ENCODE measurements at places on chromosomes 1 and 21.

DNA sequence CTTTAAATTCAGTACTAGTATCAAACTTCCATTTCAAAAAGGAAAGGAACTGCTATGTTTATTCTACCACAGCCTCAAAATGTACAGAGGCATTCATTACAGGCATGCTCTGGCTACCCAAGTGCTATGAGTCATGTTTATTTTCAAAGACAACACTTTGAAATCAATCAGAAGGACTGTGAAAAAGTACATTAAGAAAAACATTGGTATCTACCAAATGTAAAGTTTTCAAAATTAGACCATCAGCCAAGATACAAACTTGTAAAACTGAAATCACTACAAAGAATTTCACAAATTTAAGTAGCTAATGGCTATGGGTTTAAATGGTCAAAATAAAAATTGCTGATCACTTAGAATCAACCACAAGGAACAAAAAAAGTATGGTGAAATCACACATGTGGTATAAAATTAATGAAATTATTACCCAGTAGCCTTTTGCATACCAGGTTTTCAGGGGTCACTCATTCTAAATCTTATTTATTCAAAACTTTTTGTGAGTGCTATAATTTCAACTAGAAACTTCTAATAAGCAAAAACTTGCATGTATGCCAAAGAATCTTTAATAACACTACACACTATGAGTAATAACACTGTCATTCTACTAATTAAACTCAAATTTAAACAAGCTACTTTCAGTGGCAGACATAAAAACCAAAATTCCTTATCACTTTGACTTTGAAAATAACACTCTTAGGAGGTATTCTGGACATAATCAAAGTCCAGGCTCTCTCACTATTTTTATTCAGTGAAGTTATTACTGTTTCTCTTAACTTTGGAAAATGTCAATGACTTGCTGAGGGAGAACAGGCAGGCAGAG lies 49.2 kb downstream of the ENAH start:
- DNase-seq, result no peak

DNA sequence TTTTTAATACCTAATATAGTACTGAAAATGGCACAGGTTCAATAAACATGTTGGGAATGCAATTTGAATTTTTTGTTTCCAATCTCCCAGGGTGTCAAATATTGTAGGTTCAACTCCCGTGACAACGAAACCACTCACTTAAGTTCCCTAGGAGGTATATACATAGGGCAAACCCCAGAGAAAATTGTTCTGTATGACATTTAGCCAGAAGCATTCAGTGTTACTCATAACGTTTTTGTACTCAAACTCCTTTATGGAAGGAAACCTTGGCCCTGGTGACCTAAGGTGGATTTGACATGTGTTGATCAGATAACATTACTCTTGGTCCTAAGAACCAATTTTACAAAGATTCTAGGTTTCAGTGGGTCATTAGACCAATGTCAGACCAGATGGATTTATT lies 110.6 kb downstream of the USP25 start:
- DNase-seq, result no peak

DNA sequence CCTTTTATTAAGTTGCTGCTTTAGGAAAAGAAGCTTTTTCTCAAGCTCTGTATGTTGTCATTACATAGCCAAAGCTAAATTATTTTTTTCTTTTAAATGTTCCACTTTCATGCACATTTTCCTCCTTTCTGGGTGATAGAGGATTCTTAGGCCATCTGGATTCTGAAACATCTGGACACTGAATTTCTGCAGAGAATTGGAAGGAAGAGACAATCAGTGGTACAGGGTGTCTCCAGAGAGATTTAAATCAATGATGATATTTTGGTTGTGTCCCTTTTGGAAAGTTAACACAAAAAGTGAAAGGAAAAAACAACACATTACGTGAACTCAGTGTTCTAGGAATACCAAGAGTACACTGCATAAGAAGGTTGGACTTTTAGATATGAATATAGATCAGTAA lies 211.4 kb upstream of the PKN2 start:
- DNase-seq, result no peak

DNA sequence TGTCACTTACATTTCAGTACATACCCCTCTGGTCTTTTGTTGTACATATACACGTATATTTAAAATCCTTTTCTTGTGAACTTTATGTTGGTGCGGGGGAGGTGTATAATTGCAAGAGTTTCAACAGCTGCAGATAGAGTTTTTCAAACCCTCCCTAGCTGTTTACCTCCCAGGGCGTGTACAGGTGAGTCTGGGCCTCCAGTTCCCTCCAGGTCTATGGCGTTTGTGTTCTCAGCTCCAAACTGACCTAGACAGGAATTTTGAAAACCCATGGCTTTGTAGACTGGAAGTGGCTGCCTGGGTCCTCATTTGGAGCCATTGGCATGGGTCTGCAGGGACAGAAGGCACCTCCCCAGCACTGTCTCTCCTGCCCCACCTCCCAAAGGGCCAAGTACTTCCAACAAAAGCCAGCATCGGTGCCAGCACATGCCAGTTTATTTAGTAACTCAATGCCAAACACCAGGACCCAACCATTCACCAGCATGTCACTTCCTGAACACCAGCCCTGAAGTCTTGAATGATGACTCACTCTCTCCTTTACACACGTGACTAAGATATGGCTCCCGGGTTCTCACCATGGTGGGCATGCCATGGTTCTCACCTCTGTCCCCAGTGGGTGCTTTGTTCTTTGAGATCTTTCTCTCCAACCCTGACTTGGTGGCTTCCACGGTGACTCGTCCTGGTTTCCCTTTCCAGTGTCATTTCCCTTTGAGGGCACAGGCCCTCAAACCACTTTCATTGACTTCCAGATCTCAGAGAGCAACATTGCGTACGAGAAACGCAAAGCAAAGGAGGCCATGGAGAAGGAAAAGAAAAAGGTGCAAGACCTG lies 57.3 kb upstream of the EFHD2 start:
- no peak for DNase-seq

DNA sequence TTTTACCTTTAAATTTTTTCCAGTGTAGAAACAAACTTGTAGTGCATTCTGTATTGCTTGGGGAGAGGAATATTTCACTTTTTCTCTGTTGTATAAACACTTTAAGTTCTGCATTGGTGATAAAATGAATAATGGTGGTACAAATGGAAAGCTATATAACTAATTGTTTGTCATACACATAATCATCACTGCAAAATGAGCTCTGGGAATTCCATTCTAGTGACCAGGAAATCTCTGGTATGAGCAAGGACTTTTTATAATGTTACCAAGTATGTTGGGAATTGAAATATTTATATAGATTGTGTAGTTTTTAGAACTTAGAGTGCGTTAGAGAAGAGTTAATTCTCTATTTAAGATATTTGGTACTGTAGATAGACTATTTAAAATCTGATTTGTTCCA lies 5.0 kb upstream of the FMN2 start:
- no peak for DNase-seq

DNA sequence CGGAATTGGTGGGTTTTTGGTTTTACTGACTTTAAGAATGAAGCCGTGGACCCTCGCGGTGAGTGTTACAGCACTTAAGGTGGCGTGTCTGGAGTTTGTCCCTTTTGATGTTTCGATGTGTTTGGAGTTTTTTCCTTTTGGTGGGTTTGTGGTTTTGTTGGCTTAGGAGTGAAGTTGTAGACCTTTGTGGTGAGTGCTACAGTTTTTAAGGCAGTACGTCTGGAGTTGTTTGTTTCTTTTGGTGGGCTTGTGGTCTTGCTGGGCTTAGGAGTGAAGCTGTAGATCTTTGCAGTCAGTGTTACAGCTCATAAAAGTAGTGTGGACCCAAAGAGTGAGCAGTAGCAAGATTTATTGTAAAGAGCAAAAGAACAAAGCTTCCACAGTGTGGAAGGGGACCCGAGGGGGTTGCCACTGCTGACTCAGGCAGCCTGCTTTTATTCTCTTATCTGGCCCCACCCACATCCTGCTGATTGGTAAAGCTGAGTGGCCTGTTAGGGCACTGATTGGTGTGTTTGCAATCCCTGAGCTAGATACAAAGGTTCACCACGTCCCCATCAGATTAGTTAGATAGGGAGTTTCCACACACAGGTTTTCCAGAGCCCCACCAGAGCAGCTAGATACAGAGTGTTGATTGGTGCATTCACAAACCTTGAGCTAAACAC lies 20.9 kb downstream of the HENMT1 start:
- DNase-seq, result peak; percentile 24

GRCh38 chr21:38341546-38342012 lies 84.8 kb downstream of the KCNJ15 start:
- no peak for DNase-seq

GRCh38 chr1:31593136-31593665 lies 16.9 kb downstream of the TINAGL1 start:
- DNase-seq, result no peak

DNA sequence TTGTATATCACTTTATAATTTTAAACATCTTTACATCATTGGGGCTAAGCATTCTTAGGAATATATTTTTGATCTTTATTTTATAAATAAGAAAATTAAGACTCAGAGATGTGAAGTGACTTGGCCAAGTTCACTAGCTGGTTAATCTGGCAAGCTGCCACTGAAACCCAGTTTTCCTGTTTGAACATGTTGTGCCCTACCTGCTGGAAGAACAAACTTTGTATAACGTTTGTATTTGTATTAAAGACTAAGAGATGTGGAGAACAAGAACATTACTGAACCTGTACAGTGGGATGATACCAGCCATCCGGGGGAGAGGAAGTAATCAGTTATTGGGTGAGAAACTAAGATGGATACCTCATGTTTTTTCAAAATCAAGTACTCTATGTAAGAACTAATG lies 77.2 kb upstream of the SIPA1L2 start:
- no peak for DNase-seq

DNA sequence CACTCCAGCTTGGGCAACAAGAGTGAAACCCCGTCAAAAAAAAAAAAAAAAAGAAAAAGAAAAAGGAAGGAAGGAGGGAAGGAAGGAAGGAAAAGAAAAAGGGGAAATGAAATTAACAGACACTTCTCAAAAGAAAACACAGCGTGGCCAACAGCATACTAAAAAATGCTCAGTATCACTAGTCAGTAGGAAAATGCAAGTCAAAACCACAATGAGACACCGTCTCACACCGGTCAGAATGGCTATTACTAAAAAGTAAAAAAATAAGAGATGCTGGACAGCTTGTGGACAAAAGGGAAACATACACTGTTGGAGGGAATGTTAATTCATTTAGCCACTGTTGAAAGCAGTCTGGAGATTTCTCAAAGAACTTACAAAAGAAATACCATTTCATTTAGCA lies 369.5 kb upstream of the BRINP3 start:
- no peak for DNase-seq

- DNase-seq, result peak; percentile 74
Measured at GRCh38 chr1:28359592-28360239, 9.8 kb upstream of the PHACTR4 start.

DNA sequence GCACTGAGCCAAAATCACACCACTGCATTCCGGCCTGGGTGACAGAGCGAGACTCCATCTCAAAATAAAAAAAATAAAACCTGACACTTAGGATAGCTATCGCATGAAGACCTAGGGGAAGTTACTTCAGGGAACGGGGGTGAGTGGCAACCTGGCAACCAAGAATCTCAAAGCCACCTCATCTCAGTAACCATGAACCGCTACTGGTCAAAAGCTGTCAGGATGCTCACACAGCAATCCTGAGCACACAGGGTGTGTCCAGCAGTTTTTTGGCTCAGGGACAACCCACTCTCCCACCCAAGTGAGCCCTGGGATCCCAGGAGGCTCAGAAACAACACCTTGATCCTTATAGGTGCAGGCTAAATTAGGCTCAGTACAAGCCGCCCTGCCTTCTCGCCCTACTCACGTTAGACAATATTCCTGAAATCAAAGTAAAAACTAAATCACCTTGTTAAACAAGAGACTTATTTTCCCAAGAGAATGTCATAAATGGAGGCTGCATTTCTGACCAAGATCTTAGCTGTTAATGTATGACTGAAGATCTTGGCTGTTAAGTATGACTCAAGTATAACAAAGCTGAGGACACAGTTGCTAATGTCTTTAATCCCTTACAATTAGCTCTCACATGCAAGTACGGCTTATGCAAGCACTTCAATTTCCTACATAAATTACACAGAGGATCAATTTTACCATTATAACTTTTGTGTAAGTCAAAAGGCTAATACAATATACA lies 48.3 kb upstream of the NADK start:
- DNase-seq, result no peak

GRCh38 chr21:31710586-31710985 lies 21.3 kb downstream of the SCAF4 start:
- DNase-seq, result no peak
